Sigmoid colon (tissue), 7 donors: ENCODE measurements at places on chromosomes 13 and 19. TPM values are rescaled to one million over a fixed set of nuclear protein-coding genes. Genes with fewer than 3 reads are reported as not detected.
A peak's percentile ranks its signal among the peaks of the same experiment; 100 is the strongest.

Gene SIGLEC8
- total RNA-seq, result not detected

DNA sequence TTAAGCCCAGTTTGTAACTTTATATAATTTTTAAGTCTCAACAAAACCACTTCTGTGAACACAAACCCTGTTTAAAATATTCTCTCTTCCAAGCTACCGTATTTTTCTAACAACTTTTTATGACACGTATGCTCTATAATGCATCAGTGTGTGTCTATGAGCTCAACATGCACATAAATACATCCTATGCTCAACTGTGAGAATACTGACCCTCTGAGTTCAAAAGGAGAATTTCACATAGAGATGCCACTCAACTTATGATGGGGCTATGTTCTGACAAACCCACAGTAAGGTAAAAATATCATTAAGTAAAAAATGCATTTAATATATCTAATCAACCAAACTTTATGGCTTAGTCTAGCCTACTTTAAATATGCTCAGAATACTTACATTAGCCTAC is 1139.7 kb upstream of the SPRY2 start:
- H3K4me3 ChIP-seq, result no peak overlapping the region
- H3K27me3 ChIP-seq, result no peaks in the 10 kb centered on the region
- no peaks in the 10 kb centered on the region for H3K4me1 ChIP-seq
- DNase-seq, result no peak
- H3K27ac ChIP-seq, result no peak overlapping the region
- H3K36me3 ChIP-seq, result no peaks in the 10 kb centered on the region

DNA sequence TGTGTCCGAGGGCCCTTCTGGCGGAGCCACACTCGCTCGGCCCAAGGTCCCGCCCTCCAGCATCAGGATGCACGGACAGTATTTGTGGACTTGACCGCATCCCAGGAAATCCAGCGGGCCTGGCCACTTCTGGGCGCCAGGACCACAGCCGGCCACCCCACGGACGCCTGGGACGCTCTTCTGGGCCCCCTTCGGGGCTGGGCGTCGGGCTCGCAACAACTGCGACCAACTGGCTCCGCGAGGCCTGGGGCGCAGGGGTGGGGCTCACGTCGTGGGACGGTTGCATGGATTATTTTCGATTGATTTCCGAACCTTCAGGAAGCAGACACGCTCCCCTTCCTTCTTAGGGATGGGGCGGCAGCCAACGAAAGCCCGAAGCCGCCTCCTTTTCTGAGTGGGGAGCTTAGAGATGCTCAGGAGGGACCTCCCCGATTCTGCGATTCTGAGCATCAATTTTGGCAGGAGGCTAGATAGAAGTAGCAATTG is 521 bp upstream of the NUP58 start:
- H3K36me3 ChIP-seq, result no peaks in the 10 kb centered on the region
- DNase-seq, result peak; percentile 71
- H3K27ac ChIP-seq, result peak overlapping the region; percentile 94
- peaks cover 15% of the 10 kb centered on the region for H3K4me1 ChIP-seq
- no peaks in the 10 kb centered on the region for H3K27me3 ChIP-seq

DNA sequence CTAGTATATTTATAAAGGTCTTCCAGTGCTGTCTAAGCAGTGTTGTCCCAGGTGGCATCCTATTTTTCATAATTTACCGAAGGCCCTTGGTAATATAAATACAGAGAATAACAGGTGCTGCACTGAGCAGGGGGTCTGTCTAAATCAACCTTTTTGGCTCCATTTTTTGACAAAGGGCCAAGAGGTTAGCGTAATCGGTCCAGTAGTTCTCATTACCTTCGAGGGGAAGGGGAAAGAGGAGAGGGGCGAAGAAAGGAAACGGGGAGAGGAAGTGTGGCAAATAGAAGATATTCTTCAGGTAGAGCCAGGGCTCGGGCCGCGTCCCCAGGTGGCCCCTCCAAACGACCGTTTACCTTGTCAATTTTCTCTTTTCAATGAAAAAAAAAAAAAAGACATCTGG is 749 bp upstream of the PAN3 start:
- no peaks in the 10 kb centered on the region for H3K27me3 ChIP-seq
- H3K27ac ChIP-seq, result peak overlapping the region; percentile 99
- no peaks in the 10 kb centered on the region for H3K36me3 ChIP-seq
- H3K4me3 ChIP-seq, result peak overlapping the region; percentile 99
- DNase-seq, result no peak

DNA sequence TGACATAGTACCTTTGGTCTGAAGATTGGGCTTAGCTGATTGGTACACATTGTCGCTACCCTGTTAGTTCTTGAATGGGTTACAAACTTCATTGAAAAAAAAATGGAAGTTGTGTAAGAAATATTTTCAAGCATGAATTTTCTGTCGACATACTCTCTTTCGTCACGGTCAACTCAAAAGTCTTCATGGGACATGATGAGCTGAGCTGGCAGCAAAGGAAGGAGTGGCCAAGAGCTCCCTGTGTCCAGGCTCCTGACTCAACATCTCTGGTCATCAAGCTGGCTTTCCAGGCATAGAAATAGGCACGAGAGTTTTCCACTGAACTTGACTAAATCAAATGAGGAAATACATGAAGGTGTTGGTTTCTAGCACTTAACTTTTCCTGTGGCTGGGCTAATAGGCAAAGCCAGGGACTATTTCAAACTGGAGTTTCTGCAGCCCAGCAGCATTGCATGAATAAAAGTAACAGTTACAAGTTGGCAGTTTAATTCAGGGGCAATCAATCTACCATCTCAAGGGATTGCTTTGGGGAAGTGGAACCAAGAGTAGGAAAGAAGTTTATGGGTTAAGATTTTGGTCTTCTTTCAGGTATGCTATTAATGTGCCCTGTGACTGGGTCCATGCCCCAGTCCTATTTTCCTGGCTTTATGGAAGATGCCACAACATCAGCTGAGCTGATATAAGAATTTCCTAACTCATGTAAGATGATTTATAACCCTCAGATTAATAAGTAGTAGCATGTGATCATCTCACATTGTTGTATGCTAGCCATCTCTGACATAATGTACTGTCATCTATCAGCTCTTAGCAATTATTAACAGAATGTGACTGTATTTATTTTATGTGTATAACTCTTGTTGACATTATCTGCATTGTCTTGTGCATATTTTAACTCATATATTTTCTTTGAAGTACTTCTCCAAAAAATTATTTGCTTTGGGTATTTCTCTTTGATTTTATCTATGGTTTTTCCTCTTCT is 385.8 kb downstream of the DLEU7 start:
- H3K4me3 ChIP-seq, result no peak overlapping the region
- DNase-seq, result no peak
- H3K36me3 ChIP-seq, result no peaks in the 10 kb centered on the region
- no peaks in the 10 kb centered on the region for H3K4me1 ChIP-seq
- H3K27me3 ChIP-seq, result no peaks in the 10 kb centered on the region

GRCh38 chr19:48363500-48363809 is 285 bp downstream of the TMEM143 start:
- peak overlapping the region; percentile 99 for H3K27ac ChIP-seq
- no peaks in the 10 kb centered on the region for H3K36me3 ChIP-seq
- DNase-seq, result no peak
- H3K27me3 ChIP-seq, result no peaks in the 10 kb centered on the region
- no peaks in the 10 kb centered on the region for H3K4me1 ChIP-seq
- peak overlapping the region; percentile 48 for H3K4me3 ChIP-seq

GRCh38 chr19:51799034-51799773 is 4.2 kb downstream of the FPR3 start:
- H3K27me3 ChIP-seq, result no peaks in the 10 kb centered on the region
- peak; percentile 90 for DNase-seq
- H3K27ac ChIP-seq, result peak overlapping the region; percentile 58

Gene ZNF432
- 10.0 TPM for total RNA-seq

Gene PEPD
- 67.8 TPM for total RNA-seq

Gene ZNF100
- 3.8 TPM for total RNA-seq

Gene ZNF492
- 0.28 TPM for total RNA-seq

DNA sequence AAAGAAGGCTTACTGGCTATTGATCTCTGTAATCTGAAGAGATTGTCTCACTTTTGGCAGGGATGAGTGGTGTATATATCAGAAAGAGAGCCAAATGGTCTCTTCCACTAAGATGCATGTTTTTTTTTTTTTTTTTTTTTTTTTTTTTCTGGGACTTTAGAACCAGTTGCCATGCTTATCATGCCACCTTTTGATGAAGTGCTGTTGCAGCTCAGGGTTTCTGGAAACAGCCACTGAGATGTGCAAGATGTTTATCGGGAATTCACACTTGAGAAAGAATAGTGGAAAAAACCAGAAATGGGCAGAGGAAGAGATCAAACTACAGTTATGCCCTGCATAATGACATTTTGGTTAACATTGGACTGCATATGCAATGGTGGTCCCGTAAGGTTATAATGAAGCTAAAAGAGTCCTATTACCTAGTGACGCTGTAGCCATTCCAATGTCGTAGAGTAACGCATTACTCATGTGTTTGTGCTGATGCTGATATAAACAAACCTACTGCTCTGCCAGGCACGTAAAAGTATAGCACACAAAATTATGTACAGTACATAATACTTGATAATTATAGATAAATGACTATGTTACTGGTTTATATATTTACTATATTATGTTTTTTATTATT is 121.0 kb downstream of the KLF5 start:
- H3K27ac ChIP-seq, result no peak overlapping the region
- no peak overlapping the region for H3K4me3 ChIP-seq
- H3K36me3 ChIP-seq, result no peaks in the 10 kb centered on the region
- no peaks in the 10 kb centered on the region for H3K4me1 ChIP-seq
- no peaks in the 10 kb centered on the region for H3K27me3 ChIP-seq

GRCh38 chr19:15702534-15702930 is 25.3 kb upstream of the OR10H2 start:
- peaks cover 17% of the 10 kb centered on the region for H3K4me1 ChIP-seq
- DNase-seq, result peak; percentile 93
- no peak overlapping the region for H3K4me3 ChIP-seq
- H3K36me3 ChIP-seq, result no peaks in the 10 kb centered on the region
- H3K27me3 ChIP-seq, result no peaks in the 10 kb centered on the region

Gene LATS2
- 21.8 TPM for total RNA-seq

DNA sequence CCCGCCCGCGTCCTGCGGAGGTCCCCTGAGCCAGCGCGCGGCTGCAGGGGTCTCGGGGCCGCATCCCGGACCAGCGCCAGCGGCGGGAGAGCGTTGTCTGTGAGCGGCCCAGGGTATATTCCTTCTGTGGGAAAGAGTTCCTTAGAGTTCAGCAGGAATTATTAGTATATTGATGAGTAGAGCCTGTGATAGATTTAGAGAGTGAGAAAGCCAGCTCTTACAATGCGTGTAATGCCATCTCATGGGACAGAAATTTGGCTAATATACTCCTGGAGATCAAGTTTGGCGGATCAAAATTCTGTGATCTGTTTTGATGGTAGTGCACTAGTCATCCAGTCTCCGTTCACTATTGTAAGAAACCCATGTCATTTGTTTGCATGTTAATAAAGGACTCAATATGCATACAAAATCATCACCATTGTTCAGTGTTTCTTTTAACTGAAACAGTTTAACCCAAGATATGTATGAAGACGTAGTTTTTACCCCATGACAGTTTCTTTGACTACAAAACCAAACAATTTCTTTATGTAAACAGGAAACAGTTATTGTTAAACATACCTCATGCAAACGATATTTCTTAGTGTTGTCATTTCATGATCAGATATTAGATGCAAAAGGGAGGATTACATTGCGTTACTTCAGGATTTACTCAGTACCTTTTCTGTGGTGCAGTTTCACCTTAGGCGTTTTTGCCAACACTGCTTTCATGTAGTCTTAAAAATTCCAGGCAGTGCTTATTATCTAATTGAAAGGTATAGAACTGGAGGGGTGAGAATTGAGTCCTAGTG is 9.9 kb downstream of the TNFRSF19 start:
- peak overlapping the region; percentile 3 for H3K27ac ChIP-seq
- peak overlapping the region; percentile 68 for H3K4me3 ChIP-seq
- DNase-seq, result no peak

Gene SYNGR4
- not detected for total RNA-seq

GRCh38 chr19:11448923-11449554 is 13.6 kb downstream of the PRKCSH start:
- no peaks in the 10 kb centered on the region for H3K27me3 ChIP-seq
- no peak overlapping the region for H3K4me3 ChIP-seq
- DNase-seq, result no peak
- no peaks in the 10 kb centered on the region for H3K4me1 ChIP-seq
